Left lung (tissue), 14 donors: ENCODE measurements at places on chromosomes 7 and 10. TPM values are rescaled to one million over a fixed set of nuclear protein-coding genes. Genes with fewer than 3 reads are reported as not detected.

INHBA gene
- 1.1 TPM for polyA plus RNA-seq

C10orf53 gene
- not detected for polyA plus RNA-seq

CPVL gene
- polyA plus RNA-seq, result 7.3 TPM

UNCX gene
- not detected for polyA plus RNA-seq

CAMK2B gene
- polyA plus RNA-seq, result 0.49 TPM

CHCHD2 gene
- polyA plus RNA-seq, result 249 TPM

DNA sequence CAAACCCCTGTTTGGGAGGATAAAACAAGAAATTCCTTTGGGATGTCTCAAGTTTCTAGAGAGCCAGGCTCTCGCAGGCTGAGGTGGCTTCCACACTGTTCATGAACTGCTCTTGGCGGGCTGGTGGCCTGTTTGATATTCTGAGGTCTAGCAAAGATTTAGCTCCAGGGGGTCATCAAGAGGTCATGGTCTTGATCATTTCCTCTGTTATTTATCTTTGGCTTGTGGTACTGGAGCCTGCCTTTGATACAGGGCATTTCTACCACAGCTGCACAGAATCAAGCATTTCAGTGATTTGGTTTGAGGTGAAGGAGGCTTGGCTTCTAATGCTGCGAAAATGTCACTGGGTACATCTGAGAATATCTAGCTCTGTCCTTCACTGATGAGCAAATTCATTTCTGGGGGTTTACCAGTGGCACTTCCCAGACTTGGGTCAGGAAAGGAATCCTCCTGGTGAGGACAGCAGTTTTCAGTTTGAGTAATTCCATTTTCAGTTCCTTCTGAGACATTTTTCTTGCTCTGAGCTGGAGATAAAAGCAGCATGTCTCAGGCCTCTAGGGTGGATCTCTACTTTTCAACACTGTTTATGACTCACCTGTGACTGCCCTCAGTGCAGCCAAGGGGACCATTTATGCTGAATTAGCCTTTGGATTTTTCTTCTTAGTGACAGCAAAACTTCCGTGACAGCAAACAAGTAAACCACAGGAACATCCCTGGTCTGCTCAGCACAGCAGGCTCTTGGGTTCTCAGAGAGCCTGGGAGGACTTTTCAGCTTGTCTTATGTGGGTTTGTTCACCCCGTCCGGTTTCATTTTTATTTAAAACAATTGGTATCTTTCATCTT, 312.0 kb downstream of the RNLS start:
- peaks cover 23% of the 10 kb centered on the region for H3K4me1 ChIP-seq
- DNase-seq, result no peak
- H3K27me3 ChIP-seq, result no peaks in the 10 kb centered on the region
- no peak overlapping the region for H3K4me3 ChIP-seq
- H3K36me3 ChIP-seq, result no peaks in the 10 kb centered on the region

- DNase-seq, result no peak
- no peaks in the 10 kb centered on the region for H3K27me3 ChIP-seq
- H3K27ac ChIP-seq, result no peak overlapping the region
- no peak overlapping the region for H3K4me3 ChIP-seq
Measured at GRCh38 chr10:100965820-100966219, 3.5 kb upstream of the SEMA4G start.

- no peaks in the 10 kb centered on the region for H3K36me3 ChIP-seq
- peaks cover 7% of the 10 kb centered on the region for H3K4me1 ChIP-seq
- H3K27ac ChIP-seq, result peak overlapping the region; percentile 91
- peak overlapping the region; percentile 92 for H3K4me3 ChIP-seq
Measured at GRCh38 chr10:95289003-95289920, 1.5 kb downstream of the PDLIM1 start.

DNA sequence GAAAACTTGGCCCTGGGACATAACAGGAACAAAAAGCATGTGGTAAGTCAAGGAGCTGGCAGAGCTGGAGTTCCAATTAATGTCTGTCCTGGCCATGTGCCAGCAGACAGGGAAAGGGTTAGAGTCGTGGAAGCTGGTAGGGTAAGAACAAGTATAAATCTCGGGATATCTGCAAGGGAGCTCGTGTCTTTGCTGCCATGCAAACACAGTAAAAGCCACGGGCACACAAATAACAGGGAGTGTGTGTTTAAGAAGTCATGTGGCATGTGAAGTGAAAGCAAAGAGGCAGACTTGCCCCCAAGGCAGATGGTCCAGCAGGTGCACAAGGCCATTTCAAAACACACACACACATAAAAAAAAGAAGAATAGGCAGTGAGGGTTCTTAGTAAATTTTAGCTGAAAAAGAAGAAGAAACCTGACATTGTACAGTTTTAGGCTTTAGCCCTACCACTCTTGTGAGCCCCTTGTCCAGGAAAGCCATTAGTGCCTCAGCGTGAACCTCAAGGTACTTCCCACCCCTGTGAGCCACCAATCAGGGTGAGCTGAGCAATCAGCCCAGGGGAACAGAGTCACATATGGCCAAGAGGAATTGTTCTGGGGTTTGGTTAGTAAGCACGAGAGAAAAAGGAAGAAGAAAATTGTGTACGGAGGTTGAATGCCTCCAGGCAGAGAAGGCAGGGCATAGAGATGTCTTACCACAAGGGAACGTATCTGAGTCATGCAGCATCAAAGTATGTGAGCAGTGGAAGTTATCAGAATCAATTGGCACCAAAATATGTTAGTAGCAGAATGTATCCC, 32.8 kb upstream of the ARHGAP12 start:
- no peaks in the 10 kb centered on the region for H3K27me3 ChIP-seq
- no peak overlapping the region for H3K4me3 ChIP-seq
- H3K27ac ChIP-seq, result peak overlapping the region; percentile 41
- H3K4me1 ChIP-seq, result peaks cover 4% of the 10 kb centered on the region
- no peak for DNase-seq

DNA sequence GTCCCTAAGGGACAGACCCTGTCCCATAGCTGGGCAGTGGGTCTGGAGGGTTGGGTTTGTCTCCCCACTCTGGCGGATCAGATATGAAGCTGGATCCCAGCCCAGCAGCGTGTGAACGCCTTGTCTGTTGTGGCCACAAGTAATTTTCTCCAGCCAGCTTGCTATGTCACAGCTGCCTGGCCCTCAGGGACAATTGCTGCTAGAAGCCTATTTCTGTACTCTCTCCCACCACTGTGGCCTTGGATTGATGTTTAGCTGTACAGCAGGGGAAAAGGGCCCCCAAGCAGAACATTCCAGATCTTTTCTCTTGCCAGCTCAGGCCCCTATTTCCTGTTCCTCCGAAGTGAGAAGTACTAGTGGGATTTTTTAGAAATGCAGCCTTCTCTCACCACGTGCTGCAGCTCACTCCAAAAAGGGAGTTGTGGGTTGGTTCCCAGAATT, 53.5 kb upstream of the WAC start:
- no peaks in the 10 kb centered on the region for H3K27me3 ChIP-seq
- H3K36me3 ChIP-seq, result no peaks in the 10 kb centered on the region
- peak overlapping the region; percentile 57 for H3K27ac ChIP-seq
- H3K4me3 ChIP-seq, result no peak overlapping the region
- DNase-seq, result no peak

GRCh38 chr7:39415091-39415787, 151.0 kb upstream of the YAE1 start:
- no peaks in the 10 kb centered on the region for H3K36me3 ChIP-seq
- H3K4me3 ChIP-seq, result no peak overlapping the region
- H3K27ac ChIP-seq, result no peak overlapping the region

GRCh38 chr10:63373176-63373575, 92.6 kb downstream of the JMJD1C start:
- DNase-seq, result no peak
- H3K27me3 ChIP-seq, result no peaks in the 10 kb centered on the region
- no peak overlapping the region for H3K27ac ChIP-seq
- no peak overlapping the region for H3K4me3 ChIP-seq

GRCh38 chr10:21336476-21337170, 188.9 kb downstream of the SKIDA1 start:
- DNase-seq, result peak; percentile 72
- H3K4me3 ChIP-seq, result no peak overlapping the region
- peaks cover 12% of the 10 kb centered on the region for H3K4me1 ChIP-seq
- no peaks in the 10 kb centered on the region for H3K27me3 ChIP-seq
- no peak overlapping the region for H3K27ac ChIP-seq

DNA sequence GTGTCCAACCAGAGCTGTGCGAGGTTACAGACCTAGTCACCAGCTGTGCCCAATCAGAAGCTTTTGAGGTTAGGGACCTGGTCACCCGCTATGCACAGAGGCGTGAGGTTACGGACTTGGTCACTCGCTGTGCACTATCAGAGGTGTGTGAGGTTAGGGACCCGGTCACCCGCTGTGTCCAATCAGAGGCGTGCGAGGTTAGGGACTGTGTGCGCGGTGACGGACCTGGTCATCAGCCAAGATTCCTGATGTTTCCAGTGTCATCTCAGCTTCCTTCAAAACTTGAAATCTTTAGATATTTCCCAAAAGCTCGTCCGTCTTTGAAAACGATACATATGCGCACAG, 182.1 kb downstream of the DIP2C start:
- H3K4me3 ChIP-seq, result no peak overlapping the region
- peaks cover 6% of the 10 kb centered on the region for H3K4me1 ChIP-seq
- H3K27me3 ChIP-seq, result no peaks in the 10 kb centered on the region
- no peak overlapping the region for H3K27ac ChIP-seq

GRCh38 chr10:99844433-99844955, 62.1 kb downstream of the ABCC2 start:
- H3K27me3 ChIP-seq, result no peaks in the 10 kb centered on the region
- H3K4me3 ChIP-seq, result no peak overlapping the region
- H3K27ac ChIP-seq, result peak overlapping the region; percentile 49
- no peak for DNase-seq
- peaks cover 4% of the 10 kb centered on the region for H3K4me1 ChIP-seq
- H3K36me3 ChIP-seq, result no peaks in the 10 kb centered on the region

DNA sequence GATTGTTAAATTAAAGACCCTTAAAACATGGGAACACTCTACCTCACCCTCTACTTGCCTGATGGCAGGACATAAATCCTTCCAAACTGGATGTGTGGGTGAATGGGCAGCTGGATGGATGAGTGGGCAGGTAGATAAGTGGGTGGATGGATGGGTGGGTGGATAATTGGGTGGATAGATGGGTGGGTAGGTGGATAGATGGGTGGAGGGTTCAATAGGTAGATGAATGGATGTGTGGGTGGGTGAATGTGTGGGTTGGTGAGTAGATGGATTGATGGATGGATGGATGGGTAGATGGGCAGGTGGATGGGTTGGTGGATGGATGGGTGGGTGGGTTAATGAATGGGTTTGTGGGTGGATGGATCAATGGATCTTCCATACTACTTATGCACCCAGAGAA, 18.9 kb upstream of the FFAR4 start:
- no peak overlapping the region for H3K4me3 ChIP-seq
- DNase-seq, result no peak
- H3K4me1 ChIP-seq, result no peaks in the 10 kb centered on the region
- no peak overlapping the region for H3K27ac ChIP-seq
- H3K36me3 ChIP-seq, result no peaks in the 10 kb centered on the region
- H3K27me3 ChIP-seq, result no peaks in the 10 kb centered on the region
